ENCODE measurements at places on chromosomes 11 and 22.

GRCh38 chr11:65491614-65492386 lies 7.0 kb upstream of the MALAT1 start:
- DNase-seq, result peak; percentile 48

DNA sequence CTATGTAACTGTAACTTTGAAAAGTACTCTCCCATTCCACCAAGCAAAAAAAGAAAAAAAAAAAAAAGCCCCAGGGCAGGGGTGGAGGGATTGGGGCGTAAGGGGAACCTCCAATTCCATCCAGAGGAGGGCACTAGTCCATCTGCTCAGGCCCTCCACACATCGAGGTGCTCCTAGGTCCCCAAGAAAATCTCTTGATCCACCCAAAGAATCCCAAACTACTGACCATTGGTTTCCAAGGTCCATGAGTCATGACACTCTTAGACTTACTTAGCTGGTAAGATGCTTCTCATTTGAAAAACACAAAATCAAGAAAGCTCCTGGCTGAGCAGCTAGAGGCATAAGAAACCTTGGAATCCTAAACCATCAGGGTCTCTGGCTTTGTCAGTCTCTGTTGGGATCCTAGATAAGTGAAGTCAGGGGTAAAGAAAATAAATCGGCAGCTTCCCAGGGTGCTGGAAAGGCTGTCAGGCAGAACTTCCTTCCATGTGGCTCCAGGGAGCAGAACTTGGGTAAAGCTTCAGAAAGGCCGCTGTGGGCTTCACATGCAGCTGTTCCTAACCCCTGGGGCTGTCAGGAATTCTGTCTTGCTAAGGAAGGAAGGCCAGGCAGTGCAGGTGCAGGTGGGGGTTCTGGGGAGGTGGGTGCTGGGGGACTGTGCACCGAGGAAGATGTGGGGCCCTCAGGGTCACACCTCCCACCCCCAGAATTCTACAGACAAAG lies 49.4 kb upstream of the ADA2 start:
- no peak for DNase-seq

- DNase-seq, result no peak
Measured at GRCh38 chr22:23363683-23364082, 183.4 kb downstream of the BCR start.

- DNase-seq, result no peak
Measured at GRCh38 chr22:37519268-37520195, at the start of gene CARD10. CARD10 (minus strand) TSS chr22:37519415; CDS start chr22:37519200, 215 bp downstream.

DNA sequence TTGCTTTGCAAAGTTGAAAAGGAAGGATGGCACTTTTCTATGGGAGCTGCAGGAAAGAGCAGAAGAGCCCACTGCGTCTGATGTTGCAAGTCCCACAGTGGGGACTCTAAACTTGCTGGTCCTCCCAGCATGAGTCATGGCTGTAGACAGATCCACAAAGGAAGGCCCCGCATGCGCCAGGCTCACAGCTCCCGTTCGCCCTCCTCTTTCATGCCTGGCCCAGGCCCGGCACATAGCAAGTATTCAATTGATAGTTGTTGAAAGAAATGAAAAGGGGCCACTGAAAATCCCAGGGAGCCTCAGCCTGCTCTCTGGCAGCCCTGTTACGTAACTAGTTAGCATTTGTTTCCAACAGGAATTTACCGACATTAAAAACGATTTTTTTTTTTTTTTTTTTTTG lies 18.9 kb downstream of the AP1B1 start:
- DNase-seq, result no peak

GRCh38 chr22:45574069-45574703 lies 71.5 kb downstream of the FBLN1 start:
- no peak for DNase-seq

DNA sequence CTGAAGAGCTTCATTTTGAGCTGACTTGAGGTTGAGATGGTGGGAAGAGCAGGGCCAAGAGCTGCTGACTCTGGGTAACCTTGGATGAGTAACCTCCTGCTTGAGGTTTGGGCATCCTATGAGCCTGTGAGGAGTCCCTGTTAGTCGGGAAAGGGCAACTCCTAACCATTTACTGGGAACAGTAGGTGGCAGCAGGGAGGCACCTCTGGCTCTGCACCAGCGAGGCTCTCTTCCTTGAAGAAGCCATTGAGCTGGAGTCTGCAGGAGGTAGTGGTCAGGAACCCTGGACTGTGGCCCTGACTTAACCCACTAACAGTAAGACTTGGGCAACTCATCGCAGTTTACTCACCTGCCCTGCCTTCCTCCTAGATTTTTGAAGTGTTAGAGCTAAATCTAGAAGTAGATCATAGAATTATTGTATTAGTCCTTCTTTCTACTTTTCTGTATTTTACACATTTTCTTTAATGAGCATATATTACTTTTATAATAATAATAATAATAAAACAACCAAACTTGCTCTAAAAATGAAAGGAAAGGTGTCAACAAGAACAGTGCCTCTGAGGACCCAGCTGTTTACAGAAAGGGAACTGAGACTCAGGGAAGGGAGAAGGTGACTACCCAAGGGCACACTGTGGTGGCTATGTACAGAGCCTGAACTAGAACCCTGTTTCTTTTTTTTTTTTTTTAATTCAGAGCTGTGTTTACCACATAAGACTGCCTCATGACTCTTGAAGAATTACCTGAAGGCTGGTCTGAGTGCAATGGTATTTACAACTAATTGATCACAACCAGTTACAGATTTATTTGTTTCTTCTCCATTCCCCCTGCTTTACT lies 47.5 kb downstream of the MEI1 start:
- peak; percentile 67 for DNase-seq

GRCh38 chr11:61515686-61516085 lies 7.1 kb downstream of the LRRC10B start:
- no peak for DNase-seq
